Putamen (tissue), 1 donor: ENCODE measurements at places on chromosomes 7 and 10.

GRCh38 chr10:10477844-10478243 is 539.8 kb upstream of the CELF2 start:
- DNase-seq: no peak

DNA sequence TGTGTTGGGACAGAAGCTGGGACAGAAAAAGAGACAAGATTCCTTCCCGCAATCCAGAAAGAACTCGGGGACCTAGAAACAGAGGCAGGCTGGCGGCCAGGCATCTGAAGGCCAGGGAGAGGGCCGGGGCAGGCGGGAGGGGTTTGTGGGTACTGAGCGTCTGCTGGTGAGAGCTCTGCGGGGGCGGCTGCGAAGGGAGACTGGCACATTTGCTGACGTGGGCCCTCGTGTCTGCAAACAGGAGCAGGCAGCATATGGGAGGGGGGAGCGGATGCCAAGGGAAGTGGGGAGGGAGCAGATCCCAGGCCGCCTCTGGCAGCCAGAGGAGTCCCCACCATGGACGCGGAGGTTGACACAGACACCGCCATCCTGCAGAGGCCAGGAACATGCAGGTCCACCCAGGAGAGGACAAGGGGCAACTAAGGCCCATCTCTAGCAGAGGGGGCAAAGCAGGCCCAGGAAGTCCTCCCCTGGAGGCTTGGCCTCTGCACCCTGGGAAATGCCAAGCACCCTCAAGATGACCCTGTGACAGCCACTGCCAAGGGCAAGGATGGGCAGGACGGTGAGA is 32.2 kb downstream of the KCNH2 start:
- no peak for DNase-seq

GRCh38 chr7:96691702-96692101 is 17.9 kb downstream of the SEM1 start:
- no peak for DNase-seq

DNA sequence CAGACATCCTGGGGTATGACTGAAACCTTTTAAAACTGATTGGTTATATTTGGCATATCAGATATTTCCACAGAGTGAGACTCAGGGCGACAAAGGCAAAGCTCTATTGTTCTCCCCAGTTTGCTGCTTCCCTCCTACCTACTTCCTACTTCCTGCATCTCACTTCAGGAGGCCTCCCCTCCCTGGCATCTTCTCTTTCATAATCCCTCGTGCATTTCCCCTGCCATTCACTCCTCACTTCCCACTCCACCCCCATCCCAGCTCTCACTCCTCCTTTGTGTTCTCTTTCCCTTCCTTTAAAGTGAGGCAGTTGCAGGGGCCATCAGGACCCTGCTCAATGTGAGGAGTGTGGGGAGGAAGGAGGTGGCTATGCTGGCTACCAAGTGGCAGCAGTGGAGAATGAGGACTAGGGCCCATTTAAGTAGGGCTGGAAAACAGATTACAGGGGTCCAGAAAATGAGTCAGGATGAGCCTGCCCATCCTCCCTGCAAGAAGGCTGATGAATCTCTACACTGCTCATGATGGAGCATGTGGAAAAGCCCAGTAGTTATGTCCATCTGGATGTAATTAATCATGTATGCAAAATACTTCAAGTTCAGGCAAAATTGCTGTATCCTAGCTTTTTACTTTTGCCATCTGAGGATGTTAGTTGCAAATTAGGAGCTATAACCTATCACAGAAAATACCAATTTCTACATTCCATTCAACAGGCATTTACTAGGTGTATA is 311.8 kb upstream of the IMMP2L start:
- peak; percentile 46 for DNase-seq

GRCh38 chr10:84552478-84552877 is 224.1 kb downstream of the CCSER2 start:
- no peak for DNase-seq

GRCh38 chr10:32204606-32205005 is 142.4 kb downstream of the EPC1 start:
- no peak for DNase-seq

GRCh38 chr7:133303931-133304330 is 51.1 kb downstream of the EXOC4 start:
- no peak for DNase-seq

DNA sequence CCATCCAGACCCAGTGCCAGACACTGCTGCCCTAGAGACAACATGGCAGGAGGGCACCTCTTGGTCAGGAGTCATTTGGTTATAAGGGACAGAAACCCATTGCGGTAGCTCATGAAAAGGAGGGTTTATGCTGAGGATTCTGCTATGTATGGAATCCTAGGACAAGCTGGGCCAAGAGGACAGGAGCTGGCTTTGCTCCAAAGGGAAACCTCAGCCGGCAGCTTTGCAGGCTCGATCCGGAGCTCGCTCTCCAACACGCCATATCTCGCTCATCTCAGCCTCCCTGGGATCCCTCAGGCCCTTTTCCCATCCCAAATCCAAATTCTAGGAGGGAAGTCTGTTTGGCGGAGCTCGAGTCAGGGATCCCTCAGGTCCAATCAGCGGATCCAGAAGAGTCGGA is 345.7 kb downstream of the GLRX3 start:
- no peak for DNase-seq

DNA sequence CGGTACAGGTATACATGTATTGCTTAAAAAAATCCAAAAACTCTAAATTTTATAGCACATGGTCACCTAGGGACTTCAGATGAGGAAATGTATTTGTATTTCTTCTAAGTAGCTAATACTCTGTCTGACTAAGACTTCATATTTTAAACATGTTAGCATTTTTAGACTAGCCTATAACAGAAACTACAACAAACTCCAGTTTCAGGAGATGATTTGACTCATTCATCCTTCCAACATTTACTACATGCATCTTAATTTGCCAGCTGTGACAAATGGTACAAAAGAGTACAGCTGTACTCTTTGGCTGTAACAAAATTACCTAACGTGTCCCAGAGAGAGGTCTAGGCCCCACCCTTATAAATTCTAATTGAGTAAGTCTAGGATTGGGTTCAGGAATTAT is 22.2 kb downstream of the TMEM209 start:
- no peak for DNase-seq

- no peak for DNase-seq
Measured at GRCh38 chr10:124464028-124464965, 2.7 kb downstream of the LHPP start.

DNA sequence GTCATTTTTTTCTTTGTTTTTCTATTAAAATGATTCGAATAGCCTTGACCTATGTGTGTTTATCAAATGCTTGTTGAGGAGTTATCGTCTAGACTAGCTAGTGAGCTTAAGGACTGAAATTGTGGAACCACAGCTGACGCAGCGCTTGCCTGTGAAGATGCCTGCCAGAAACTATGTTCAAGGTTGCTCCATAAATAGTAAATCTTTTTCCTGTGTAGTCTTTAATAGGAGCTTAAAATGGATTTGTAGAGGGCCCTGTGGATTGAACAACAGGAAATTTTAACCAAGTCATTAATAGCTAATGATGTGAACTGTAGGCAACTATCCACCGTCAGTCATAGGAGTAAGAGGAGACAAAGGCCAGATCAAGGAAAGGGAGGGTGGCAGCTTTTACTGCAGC is 145.1 kb downstream of the GNAI1 start:
- no peak for DNase-seq

DNA sequence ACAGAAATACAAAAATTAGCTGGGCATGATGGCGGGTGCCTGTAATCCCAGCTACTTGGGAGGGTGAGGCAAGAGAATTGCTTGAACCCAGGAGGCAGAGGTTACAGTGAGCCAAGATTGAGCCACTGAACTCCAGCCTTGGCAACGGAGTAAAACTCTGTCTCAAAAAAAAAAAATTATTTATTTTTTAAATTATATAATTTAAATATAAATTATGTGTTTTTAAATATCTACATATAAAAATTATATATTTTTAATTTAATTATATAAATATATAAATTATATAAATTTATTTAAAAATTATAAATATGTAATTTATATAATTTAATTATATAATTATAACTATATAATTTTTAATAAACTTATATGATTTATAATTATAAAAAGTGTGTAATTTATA is 51.2 kb downstream of the PRKG1 start:
- DNase-seq: no peak

DNA sequence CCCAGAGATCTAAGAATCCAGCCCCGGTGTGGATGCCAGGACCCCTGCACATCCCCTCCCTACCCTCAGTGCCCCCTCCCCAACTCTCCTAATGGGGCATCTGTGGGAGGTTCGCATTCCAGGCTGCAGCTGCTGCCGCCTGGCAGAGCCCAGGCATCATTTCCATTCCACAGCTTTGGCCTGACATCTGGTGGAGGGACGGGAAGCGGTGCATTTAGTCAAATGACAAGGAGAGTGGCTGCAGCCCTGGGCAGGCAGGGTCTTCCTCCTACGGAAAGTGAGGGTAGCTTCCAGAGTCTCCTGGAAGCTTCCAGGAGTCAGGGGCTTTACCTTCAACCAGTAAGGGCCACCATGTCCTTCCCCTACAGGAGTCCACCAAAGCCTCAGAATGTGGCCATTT is 30.8 kb downstream of the PRLHR start:
- DNase-seq: no peak

DNA sequence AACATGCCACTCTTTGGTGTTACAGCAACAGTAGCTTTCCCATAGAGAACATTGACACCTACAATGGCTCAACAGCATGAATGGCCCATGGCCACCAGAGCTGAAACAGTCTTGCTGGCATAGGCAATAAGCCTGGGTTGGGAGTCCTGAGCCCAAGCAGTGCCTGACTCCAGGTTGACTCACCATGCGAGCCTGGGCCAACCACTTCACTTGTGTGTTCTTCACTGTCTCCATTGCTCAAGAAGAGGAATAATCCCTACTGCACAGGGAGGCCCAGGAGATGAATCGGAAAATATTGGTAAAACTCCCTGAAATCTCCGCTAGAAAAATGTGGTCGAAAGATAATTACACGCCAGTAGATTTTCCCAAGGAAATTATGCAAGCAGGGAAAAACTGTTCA is 89.2 kb upstream of the INHBA start:
- DNase-seq: no peak

- DNase-seq: no peak
Measured at GRCh38 chr7:108461840-108462239, 5.6 kb upstream of the NRCAM start.

- DNase-seq: peak; percentile 78
Measured at GRCh38 chr10:61900829-61901792, at the start of gene ARID5B. Gene ARID5B, plus strand, starts transcription at chr10:61901699. Its CDS starts 11 bp downstream, at chr10:61901710.

DNA sequence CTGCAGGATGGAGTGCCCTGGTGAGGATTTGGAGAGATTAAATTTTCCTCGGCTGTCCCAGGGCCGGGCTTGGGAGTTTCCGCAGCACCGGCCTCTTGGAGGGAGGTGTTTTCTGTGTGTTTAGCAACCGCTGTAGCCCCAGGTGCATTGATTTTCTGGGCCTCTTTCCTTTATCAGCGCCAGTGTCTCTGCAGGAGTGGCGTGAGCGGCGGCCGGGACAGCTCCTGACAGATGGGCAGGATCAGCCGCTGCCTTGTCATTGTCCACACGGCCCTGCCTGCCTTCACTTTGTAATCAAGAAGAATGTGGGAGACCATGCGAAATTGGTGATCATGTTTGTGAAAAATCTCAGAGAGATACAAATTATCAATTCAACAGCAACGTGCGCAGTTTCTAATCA is 32.4 kb downstream of the NKX6-2 start:
- DNase-seq: no peak

GRCh38 chr10:89591796-89592271 is 53.2 kb downstream of the PANK1 start:
- no peak for DNase-seq

GRCh38 chr7:107995184-107996071 is 7.5 kb downstream of the LAMB1 start:
- DNase-seq: no peak

DNA sequence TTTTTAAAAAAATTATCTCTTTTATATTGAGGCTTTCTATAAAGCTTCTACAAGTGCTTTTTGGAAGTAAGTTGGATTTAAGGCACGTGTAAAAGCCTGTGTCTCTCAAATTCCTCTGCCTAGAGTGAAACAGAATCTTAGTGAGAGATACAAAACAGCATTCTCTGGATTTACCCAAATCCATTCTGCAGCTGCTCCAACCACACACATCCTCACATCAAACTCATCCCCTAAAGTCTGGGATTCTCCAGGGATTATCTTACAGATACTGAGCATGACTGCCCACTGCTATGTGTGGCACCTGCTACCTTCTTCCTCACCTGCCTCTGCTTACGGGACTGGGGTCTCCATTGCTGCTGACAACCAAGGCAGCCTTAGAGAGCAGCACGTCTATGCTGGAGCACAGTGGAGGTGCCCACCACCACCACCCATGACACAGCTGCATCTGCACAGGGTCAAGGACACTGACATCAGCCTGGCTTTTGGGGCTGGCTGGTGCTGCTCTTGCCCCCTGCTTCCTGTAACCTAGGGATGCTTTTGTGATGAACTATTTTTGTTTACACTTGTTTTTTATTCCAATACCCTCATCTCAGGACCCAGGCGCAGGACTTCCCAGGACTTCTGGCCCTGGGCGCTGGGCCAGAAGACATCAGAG is 139.2 kb upstream of the NAMPT start:
- DNase-seq: no peak

GRCh38 chr7:100516135-100516812 is 22.7 kb upstream of the AGFG2 start:
- no peak for DNase-seq

DNA sequence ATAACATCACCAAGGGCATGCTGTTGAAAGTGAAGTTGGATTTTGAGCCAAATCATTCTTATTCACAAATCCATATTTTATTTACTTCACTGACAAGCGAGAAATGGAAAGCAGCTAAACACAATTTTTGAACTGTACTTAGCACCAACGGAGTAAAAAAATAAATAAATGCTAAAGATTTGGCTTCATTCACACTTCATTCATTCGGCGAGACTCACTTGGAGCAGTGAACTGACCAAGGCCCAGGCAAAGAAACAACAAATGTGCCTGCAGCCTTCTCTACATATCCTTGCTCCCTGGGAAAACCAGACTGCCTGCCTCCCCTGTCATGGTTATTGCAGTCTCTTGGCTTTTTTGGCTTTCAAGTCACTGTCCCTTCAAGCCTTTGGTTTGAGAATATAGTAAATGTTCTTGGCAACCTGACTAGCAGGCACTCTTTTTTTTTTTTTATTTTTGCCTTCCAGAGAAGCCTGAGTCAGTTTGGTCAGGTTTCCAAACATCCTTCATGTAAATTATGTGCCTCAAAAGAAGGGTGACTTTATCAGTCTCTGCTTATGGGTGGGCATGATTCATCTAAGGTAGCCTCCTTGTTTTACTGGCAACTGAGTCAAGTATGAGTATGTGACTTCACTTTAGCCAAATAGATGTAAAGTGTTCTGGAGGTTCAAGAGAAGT is 177.6 kb upstream of the MEOX2 start:
- DNase-seq: no peak

DNA sequence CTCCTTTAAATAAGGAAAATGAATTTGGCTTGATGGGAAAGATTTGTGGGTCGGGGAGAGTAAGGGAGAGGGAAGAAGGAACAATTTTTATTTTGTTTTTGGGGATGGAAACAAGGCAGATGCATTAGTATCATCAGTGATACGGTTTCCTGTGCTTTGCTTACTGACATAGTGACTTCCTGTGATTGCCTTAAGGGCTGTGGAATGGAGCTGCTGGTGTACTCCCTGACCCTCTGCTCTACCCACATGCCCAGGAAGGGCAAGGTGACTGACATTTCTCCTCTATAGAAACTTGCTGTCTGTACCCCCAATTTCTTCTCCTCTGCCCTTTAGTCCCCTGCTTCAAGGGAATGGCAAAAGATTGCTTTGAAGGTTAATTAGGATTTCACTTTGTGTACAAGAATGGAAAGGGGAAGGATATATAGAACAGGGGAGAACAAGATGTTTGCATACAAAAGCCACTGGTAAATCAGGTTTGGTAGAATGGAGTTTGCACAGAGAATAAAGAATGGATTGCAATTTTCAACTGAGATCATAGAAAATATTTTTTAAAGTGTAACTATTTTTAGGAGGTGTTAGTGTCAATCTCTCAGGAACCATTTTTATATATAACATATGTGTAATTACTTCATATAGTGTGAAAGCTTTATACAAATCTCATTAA is 129.0 kb upstream of the AGR3 start:
- DNase-seq: no peak
